ENCODE measurements at places on chromosomes 2 and 18.
A peak's percentile ranks its signal among the peaks of the same experiment; 100 is the strongest.

DNA sequence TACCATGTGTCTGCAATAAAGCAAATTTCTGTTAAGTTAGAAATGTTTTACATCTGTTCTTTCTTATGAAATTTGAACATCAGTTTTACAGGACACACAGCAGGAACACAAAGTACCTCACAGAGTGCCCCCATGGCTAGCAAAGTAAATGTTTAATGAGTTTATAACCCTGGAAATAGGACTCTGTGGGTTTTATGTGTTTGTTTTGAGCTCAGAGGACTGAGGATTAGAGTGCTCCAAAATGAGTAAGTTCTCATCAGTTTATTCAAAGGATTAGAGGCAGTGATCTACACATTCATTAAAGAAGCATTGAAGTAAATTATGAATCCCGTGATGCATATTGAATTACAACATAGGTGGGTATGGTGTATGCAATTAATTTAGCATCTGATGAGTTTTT lies 281.8 kb downstream of the GULP1 start:
- no peak for DNase-seq

- DNase-seq, result no peak
Measured at GRCh38 chr2:136281281-136282114, 163.5 kb upstream of the CXCR4 start.

DNA sequence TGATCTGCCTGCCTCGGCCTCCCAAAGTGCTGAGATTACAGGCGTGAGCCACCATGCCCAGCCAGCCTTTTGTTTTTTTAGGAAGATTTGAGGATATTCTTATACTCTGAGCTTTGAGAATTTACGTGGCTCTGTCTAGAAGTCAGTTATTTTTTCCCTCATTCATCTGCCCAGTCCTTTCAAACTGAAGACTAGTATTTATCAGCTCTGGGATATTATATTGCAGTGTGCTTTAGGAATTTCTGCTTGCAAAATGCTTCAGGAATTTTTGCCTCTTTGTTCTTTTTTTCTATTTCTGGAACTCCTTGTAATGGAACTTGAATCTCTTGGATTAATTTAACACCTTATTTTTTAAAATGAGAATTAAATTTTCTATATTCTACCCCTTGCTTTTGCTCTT lies 22.6 kb downstream of the ACSL3 start:
- DNase-seq, result no peak

DNA sequence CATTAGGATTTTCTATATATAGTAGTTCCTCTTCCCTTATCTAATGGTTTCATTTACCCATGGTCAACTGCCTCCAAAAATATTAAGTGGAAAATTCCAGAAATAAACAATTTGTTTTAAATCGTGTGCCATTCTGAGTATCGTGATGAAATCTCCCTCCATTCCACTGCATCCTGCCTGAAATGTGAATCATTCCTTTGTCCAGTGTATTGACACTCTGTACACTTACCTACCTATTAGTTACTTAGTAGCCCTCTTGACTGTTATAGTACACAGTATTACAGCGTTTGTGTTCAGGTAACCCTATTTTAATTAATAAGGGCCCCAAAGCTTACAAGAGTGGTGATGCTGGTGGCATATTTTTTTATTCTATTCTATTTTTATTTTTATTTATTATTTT lies 26.2 kb downstream of the TAF4B start:
- DNase-seq, result no peak

DNA sequence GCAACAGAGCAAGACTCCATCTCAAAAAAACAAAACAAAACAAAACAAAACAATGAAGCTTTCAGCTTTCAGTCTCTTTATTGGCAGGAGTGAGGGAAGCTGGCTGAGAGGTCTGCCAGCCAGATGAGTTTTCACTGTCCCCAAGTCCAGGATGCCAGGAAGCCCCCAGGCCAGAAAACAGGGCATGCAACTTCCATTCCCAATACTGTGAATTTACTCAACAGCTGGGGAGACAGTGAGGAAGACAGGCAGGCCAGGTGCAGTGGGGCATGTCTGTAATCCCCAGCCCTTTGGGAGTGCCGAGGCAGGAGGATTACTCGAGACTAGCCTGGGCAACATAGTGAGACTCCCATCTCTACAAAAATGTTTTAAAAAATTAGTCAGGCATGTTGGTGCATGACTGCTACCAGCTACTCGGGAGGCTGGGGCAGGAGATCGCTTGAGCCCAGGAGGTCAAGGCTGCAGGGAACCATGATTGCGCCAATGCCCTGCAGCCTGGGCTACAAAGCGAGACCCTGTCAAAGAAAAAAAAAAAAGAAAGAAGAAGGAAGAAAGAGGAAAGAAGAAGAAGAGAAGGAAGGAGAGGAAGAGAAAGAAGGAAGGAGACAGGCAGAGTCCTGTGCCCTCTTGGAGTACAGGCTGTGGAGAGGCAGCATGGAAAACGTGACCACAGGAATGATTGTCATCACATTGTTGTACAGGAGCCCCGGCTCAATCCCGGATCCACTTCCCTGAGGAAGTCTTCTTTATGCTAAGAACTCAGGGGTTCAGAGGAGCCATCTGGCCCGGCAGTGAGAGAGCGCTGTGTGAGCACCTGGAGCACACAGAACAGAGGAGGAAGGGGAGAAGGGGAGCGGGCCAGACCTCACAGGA lies 29.2 kb upstream of the POMC start:
- DNase-seq, result no peak

DNA sequence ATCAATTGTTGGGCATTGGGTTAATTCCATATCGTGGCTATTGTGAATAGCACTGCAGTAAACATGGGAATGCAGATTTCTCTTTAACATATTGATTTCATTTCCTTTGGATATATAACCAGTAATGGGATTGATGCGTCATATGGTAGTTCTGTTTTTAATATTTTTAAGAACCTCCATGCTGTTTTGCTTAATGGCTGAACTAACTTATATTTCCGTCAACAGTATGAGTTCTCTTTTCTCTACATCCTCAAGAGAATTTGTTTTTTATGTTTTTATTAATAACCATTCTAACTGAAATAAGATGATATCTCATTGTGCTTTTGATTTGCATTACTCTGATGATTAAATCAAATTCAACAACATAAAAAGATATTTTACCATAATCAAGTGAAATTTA lies 228.5 kb upstream of the FSIP2 start:
- DNase-seq, result no peak

DNA sequence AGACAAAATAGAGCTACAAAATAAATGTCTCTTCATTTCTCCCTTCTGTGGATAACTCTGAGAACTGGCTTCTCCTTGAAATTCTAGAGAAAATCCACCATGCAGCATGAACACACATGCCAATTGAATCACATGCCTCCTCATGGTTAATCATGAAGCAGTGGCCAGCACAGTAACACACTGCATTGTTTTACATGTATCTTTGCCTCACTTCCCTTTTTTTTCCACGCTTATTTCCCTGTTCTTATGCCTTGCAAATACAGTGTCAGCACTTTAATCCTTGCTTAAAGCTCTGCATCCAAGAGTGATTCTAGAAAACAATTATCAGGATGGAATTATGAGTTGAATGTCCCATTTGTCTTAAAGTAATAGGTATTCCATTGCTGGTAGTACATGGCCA lies 50.3 kb upstream of the ZBTB7C start:
- DNase-seq, result no peak

GRCh38 chr2:18610651-18611050 lies 21.3 kb upstream of the NT5C1B start:
- no peak for DNase-seq

DNA sequence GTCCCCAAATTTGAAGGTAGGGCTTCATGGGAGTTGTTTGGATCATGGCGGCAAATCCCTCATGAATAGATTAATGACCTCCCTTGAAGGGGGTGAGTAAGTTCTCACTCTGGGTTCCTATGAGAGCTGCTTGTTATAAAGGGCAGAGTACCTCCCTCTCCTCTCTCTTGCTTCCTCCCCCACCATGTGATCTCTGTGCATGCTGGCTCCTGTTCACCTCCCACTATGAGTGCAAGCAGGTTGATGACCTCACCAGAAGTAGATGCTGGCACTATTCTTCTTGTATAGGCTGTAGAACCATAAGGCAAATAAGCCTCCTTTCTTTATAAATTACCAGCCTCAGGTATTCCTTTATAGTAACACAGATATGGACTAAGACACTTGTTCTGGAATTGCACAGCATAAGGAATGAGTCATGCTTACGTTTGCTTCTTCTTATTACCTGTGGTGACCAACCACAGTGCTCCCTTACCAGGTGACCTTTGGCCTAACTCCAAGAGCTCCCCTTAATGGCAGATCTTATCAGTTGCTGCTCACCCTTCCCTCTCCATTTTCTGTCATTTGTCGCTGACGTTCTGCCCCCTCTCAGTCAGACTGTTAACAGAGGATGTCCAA lies 559.5 kb upstream of the GCFC2 start:
- DNase-seq, result no peak

- DNase-seq, result no peak
Measured at GRCh38 chr18:58862851-58863538, 1.7 kb upstream of the ZNF532 start.

GRCh38 chr2:230972046-230972445 lies 23.9 kb upstream of the SPATA3 start:
- no peak for DNase-seq

DNA sequence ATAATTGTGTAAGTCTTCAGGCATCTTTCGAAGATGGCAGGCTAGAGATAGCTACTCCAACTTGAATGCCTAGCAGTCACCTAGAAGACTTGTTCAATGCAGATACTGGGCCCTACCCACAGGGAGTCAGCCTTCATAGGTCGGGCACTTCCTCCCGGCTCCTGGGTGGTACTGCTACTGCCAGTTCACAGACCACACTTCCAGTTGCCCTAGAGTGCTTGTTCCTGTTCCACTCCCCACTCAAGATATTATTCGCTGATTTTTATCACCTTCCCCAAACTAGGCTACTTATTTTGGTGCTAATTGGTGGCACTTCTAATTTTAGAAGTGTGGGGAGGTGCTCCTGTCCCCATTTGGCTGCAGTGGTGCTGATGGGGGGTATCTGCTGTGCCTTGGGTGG lies 34.2 kb downstream of the INPP4A start:
- DNase-seq, result no peak

DNA sequence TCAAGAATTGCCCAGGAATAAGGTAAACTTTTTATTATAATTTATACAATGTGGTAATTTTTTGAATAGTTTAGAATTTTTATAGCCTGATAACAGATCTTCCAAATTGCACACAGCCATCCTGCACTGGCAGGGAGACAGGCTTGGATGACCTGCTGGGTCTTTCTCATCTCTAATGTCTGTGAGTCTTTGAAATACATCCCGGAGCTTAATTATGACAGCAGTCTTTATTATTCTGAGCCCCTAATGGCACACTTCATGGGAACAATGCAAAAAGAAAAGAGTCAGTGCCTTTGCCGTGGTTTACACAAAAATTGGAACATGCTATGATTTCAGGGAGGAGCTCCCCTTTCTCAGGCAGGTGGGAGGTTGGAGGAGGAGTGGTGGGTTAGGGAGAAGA lies 71.0 kb downstream of the TMEM182 start:
- DNase-seq, result no peak

- peak; percentile 69 for DNase-seq
Measured at GRCh38 chr18:48797841-48798255, 152.9 kb downstream of the SMAD7 start.

GRCh38 chr2:38505779-38506178 lies 96.9 kb downstream of the HNRNPLL start:
- DNase-seq, result no peak

- DNase-seq, result no peak
Measured at GRCh38 chr2:208077276-208077675, 47.0 kb downstream of the CRYGD start.

DNA sequence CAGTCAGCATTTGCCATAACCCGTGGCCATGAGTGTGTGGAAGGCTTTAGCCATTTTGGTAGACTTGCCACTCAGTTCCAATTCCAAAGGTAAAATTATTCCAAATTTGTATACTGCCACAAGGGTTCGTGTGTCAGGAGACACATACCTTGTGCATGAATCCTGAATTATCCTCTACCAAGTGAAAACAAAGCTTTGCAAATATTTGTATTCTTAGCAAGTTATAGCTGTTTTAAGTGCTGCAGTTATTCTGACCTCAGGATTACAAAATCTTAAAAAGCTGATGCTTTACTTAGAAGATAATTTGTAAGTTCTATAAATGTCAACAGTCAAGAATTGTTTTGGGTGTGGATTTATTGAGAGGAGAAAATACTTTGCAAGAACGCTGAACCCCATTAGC lies 100.6 kb downstream of the ANTXR1 start:
- no peak for DNase-seq

DNA sequence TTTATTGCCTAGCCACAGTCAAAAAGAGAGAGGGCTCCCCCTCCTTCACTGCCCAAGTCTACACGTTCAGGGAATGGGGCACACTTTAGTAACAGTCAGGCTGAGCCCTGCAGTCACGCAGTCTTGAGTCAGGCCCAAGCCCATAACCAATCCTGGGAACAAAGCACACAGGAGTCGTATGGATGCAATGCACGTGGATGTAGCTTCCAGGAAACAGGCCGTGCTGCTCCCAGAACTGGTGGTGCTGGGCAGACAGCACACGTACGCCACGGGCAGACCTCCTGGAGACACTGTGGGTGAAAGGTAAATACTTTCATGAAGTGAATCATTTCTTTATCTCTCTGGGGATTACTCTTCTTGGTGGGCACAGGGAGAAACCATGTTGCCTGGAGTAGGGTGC lies 30.0 kb upstream of the MBP start:
- DNase-seq, result no peak

GRCh38 chr2:181573140-181573736 lies 83.7 kb downstream of the CERKL start:
- peak; percentile 28 for DNase-seq

DNA sequence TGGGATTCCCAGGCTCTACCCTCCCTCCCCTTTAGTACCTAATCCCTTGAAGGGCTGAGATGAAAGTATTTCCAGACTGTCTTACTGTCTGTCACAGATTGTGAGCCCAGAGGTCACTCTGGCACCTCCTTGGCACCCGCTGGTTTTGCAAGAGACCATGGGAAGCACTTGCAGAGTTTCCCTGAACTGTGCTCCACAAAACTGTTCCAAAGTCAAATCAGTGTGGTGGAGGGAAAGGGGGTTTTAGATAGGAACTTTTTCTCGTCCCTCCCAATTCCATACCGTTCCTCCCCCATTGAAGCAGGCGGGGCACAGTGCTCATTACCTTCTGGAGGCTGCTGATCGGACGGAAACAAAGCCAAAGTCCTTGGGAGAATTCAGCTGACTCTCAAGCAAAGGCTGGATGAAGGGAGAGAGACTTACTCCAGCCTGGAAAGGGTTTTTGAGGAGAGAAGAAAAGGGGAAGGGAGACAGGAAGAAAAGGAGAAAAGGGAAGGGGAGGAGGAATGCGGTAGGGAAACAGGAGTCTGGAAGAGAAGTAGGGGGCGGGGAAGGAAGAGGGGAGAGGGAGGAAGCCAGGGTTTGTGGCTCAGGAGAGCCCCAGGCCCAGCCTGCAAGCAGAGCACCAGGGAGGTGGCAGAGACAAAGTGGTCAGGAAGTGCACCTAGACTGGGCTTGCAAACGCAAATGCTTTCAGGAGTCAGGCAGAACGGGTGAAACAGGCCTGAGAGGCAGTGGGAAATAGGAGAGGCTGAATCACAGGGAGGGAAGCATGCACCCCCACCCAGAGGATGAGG lies 88.4 kb upstream of the SP3 start:
- no peak for DNase-seq
